ENCODE measurements at places on chromosomes 3 and 15. TPM values are rescaled to one million over a fixed set of nuclear protein-coding genes. Genes with fewer than 3 reads are reported as not detected.

GRCh38 chr3:78148986-78149717 is 1109.3 kb downstream of the ROBO2 start:
- H3K4me1 ChIP-seq = no peaks in the 10 kb centered on the region
- DNase-seq = no peak
- H3K27ac ChIP-seq = no peak overlapping the region
- no peak overlapping the region for H3K4me3 ChIP-seq
- no peaks in the 10 kb centered on the region for H3K27me3 ChIP-seq
- H3K36me3 ChIP-seq = no peaks in the 10 kb centered on the region

KIF15 gene
- 0.11 TPM for total RNA-seq

DNA sequence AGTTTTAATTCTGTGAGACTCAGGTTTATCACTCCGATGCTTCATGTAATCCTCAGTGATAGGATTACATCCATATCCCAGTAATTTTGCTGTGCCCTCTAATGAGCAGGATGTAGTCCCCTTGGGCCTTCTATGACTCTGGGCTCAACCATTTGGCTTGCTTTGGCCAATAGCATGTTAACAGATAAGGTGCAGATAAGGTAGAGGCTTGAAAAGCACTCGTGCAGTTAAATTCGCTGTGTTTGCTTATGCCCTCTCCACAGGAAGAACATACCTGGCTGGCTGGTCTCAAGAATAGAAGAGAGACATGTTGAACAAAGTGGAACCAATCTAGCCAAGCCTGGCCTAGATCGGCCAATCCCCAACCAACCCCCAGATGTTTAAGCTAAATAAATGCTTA is 20.1 kb downstream of the CCDC13 start:
- H3K36me3 ChIP-seq = no peaks in the 10 kb centered on the region
- no peak overlapping the region for H3K27ac ChIP-seq
- H3K4me1 ChIP-seq = peaks cover 4% of the 10 kb centered on the region
- H3K4me3 ChIP-seq = no peak overlapping the region

GRCh38 chr3:144477593-144477992 is 506.0 kb downstream of the DIPK2A start:
- no peaks in the 10 kb centered on the region for H3K36me3 ChIP-seq
- no peak for DNase-seq
- H3K27ac ChIP-seq = no peak overlapping the region
- no peak overlapping the region for H3K4me3 ChIP-seq

DNA sequence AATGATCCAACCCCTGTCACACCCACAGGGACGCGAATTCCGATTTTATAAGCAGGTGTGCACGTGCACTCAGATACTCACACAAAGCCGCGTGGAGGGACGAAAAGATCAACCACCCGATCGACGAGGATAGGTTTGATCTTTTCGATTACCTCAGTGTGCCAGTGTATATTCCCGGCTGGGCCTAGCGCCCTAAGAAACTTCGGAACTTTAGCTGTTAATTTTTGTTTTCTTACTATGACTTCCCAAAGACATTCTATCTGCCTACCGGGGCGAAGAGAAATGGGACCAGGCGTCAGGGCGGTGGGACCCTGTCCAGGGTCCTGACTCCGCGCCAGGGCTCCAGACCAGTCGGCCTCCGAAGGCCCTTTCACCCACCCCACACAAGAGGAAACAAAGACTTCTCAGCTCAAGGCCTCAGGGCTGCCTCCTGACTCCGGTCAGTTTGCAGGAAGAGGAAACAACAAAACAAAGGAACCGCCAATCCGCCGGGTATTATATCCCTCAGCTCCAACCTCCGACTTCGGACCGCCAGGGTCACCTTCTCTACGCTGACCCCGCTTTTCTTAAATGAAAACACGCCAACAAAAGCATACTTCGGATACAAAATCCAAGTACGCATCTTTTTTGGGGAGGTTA is 6.8 kb downstream of the ONECUT1 start:
- H3K27ac ChIP-seq = no peak overlapping the region
- DNase-seq = no peak
- H3K4me1 ChIP-seq = no peaks in the 10 kb centered on the region

ADAMTS7 gene
- not detected for total RNA-seq

GRCh38 chr3:187999821-188000220 is 154.1 kb upstream of the LPP start:
- H3K36me3 ChIP-seq = no peaks in the 10 kb centered on the region
- peaks cover 43% of the 10 kb centered on the region for H3K4me1 ChIP-seq
- peak; percentile 43 for DNase-seq
- peak overlapping the region; percentile 40 for H3K4me3 ChIP-seq
- H3K27ac ChIP-seq = no peak overlapping the region
